ENCODE measurements at places on chromosomes 12 and 14. TPM values are rescaled to one million over a fixed set of nuclear protein-coding genes. Genes with fewer than 3 reads are reported as not detected.

PLEKHD1 gene
- under 0.01 TPM for total RNA-seq

TAS2R50 gene
- total RNA-seq = 2.4 TPM

FOXG1 gene
- total RNA-seq = under 0.01 TPM

BEST3 gene
- total RNA-seq = not detected

RIPK3 gene
- 2.5 TPM for total RNA-seq

CCDC177 gene
- under 0.01 TPM for total RNA-seq

LHX5 gene
- not detected for total RNA-seq

FAM216A gene
- 14.7 TPM for total RNA-seq

DCN gene
- 1,181 TPM for total RNA-seq

TNFAIP2 gene
- total RNA-seq = 114 TPM

LALBA gene
- not detected for total RNA-seq

ATF1 gene
- 30.1 TPM for total RNA-seq

LLPH gene
- 4.7 TPM for total RNA-seq

OASL gene
- 0.57 TPM for total RNA-seq

OR4E2 gene
- total RNA-seq = not detected

PRB2 gene
- not detected for total RNA-seq

KCNK10 gene
- total RNA-seq = not detected
